ENCODE measurements at places on chromosomes 5 and 9.

- DNase-seq = no peak
These were observed 154.9 kb downstream of the ARRDC3 start for GRCh38 chr5:91228188-91228587.

- no peak for DNase-seq
These were observed 54.2 kb downstream of the SLCO4C1 start for GRCh38 chr5:102241809-102242421.

GRCh38 chr9:108197008-108197365 is 658.8 kb downstream of the ACTL7B start:
- no peak for DNase-seq

DNA sequence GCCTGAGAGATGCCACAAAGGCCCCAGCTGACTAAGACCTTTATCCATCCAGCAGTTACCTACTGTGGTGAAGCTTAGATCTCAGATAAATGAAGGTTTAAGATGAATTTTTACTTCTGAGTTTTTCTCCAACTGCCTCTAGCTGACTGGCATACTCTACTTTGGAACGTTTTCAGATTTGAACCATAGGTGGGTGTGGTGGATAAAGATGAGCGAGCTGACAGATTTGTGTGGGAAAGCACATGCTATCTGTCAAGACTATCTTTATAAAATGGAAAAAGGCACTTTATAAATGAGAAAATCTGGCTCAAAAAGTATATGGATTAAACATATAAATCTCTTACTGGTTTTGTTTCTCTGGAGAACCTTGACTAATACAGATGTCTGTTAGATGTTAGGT is 160.8 kb downstream of the MCTP1 start:
- no peak for DNase-seq

- no peak for DNase-seq
These were observed 78.4 kb downstream of the NDFIP1 start for GRCh38 chr5:142186857-142187594.

DNA sequence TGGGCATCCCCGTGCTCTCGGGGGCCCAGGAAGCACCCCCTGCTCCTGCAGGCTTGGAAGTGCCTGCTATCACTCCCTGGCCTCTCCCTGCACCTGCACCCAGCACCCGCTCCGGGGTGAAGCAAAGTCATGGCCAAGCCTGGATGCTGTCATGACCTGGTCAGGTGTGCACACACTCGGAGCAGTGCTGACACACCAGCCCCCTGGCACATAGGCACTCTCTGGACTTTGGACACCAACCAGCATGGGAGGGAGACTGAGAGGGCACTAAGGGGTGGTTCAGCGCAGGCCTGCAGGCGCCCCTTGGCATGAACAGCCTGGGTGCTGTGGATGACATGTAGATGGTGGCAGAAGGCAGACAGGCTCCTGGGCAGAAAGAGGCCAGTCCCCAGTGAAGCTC is 158.6 kb downstream of the GHR start:
- DNase-seq = no peak

DNA sequence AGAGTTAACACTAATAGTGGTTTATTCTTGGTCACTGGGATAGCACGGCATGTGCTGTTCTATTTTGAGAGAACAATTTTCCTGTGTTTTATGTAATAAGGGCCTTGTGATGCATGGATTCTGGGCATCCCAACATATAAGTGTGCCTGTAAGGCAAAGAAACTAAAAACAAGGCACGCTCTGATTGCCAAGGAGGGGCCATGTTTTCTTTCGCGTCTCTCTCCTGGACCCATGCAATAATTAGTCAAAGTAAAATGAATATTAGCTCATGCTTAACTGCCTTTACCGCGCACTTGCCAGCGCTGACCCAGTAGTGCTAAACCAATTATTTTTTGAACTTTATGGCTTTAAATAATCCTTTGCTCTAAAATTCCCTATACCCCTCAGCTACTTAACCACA is 140.9 kb downstream of the PSAT1 start:
- no peak for DNase-seq

DNA sequence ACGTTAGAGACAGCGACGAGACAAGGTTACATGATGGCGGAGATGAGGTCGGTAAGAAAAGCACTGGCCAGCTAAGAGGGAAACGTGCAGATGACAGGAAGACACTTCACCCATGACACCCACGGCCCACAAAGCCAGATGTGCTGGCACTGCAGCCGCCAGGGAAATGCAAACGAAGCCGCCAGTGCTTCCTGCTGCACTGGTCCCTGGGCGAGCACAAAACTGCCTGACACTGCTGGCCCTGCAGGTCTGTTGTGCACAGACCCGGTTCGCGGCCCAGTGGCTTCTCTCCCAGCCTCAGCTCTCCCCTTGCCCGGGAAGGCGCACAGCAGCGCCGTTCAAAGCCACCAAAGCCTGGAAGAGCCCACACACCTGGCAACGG is 20.3 kb downstream of the QSOX2 start:
- DNase-seq = peak; percentile 59

DNA sequence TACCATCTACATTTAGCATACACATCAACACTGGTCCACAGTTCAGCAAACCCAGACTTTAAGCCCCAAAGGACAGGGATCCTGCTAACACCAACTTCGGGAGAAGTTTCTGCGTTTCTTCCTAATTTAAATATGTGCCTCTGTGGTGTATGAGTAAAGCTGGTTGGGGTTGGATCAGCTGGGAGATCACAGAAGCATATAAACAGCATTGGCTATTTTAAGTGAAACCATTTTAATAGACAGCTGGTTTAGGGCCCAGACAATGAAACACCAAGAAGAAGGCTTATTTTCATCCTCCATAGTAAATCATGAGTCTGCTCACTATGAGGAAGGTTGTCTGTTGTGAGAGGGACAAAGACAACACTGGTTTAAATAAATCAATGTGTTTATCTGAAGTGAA is 11.3 kb downstream of the EBF1 start:
- no peak for DNase-seq

GRCh38 chr5:98454407-98454806 is 319.1 kb upstream of the RGMB start:
- DNase-seq = no peak

- no peak for DNase-seq
These were observed 81.0 kb upstream of the DAB2 start for GRCh38 chr5:39505791-39506190.

- no peak for DNase-seq
These were observed 98.0 kb downstream of the NR6A1 start for GRCh38 chr9:124673063-124673462.

- DNase-seq = no peak
These were observed 8.4 kb upstream of the GOLPH3 start for GRCh38 chr5:32182463-32183063.

GRCh38 chr5:126414874-126415502 is 8.2 kb upstream of the GRAMD2B start:
- no peak for DNase-seq

- no peak for DNase-seq
These were observed 1.8 kb upstream of the PAXX start for GRCh38 chr9:136990242-136990911.

- DNase-seq = no peak
These were observed 70.9 kb upstream of the KLF9 start for GRCh38 chr9:70485273-70485858.

DNA sequence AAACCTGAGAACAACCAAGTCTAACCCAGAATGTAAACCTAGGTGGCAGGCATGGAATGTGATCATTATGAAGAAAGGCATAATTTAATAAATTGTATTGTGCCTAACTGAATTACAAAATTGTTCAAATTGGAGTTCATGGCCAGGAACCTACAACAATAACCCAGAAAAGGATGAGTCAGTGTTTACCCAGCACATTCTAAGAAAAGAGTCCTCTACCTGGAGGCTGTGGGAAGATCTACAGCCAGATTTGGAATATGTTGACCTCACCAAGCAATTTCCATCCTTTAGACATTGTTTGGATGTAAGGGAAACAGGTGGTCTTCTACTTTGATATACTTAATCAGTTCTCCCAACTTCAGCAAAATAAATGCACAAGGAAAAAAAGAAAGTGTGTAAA is 152.2 kb downstream of the TMEM161B start:
- DNase-seq = no peak

DNA sequence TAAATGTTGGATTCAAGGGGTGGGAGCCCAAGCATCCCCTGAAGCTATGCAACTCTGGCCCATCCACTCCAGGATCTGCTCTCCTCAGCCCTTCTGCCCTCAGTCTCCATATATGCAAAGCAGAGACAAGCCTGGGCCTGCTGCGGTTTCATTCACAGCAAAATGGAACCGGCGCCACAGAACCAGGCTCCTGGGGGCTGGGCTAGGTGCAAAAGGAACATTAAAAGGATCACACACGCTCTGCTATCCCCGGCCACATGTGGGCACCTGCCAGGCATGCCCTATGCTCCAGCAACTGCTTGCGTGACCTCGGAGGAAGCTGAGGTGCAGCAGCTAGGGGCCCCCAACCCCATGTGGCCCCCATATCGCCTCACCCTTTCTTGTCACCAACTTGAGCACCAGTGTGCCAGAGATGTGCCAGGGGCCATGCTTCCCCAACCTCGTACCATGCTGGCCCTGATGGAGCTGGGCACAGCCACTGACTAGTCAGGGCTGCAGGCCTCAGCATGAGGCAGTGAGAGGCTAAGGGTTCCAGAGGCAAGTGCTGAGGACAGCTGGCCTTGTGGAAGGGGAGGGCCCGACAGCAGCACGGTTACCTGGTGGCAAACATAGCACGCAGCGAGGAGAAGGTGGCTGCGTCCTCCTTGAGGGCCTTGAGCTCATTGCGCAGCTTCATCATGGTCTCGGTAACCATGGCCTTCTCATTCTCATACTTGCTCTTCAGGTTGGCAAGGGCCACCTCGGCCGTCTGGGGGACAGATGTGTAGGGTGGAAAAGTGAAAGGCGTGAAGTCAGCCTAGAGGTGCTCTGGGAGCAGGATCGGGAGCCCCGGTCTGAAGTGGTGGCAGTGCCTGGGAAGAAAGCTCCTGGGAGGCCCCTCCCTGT is 47.2 kb downstream of the BICD2 start:
- DNase-seq = no peak

- no peak for DNase-seq
These were observed 41.8 kb downstream of the CAVIN4 start for GRCh38 chr9:100619665-100620064.

DNA sequence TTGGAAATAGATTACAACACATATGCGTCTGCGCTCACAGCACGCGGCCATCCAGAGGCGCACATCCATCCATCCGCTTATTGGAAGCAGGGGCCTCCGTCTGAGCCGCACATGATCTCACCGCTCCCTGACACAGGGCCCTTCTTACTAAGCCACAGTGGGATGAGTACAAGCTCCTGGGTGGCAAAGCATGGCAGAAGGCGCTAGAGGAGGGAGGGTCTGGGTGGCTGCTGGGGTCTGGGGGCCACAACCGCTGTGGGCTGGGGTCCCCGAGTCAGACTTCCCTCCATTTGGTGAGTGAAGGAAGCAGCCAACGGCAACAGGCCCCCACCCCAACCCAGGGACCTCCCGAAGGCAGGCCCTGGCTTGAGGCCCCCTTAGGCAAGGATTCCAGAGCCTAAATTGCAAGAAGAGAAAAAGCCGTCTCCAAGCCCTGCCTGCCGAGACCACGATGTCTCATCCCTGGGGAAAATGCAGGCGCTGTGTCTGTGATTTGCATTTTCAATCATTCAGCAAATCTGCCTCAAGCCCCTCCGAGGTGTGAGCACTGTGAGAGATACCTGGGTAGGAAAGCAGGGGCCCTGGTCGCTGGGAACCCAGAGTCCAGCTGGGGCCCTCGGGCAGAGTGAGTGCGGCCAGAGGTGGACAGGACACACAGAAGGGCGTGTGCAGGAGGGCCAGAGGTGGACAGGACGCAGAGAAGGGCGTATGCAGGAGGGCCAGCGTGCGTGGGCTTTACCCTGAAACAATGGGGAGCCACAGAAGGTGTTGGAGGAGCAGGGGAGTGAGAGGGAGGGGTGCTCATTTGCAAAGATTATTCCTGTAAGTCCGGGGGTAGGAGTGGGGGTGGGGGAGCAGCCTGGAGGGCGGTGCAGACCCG is 135.7 kb downstream of the OLFM1 start:
- no peak for DNase-seq

GRCh38 chr5:56142614-56143372 is 90.3 kb downstream of the ANKRD55 start:
- no peak for DNase-seq

DNA sequence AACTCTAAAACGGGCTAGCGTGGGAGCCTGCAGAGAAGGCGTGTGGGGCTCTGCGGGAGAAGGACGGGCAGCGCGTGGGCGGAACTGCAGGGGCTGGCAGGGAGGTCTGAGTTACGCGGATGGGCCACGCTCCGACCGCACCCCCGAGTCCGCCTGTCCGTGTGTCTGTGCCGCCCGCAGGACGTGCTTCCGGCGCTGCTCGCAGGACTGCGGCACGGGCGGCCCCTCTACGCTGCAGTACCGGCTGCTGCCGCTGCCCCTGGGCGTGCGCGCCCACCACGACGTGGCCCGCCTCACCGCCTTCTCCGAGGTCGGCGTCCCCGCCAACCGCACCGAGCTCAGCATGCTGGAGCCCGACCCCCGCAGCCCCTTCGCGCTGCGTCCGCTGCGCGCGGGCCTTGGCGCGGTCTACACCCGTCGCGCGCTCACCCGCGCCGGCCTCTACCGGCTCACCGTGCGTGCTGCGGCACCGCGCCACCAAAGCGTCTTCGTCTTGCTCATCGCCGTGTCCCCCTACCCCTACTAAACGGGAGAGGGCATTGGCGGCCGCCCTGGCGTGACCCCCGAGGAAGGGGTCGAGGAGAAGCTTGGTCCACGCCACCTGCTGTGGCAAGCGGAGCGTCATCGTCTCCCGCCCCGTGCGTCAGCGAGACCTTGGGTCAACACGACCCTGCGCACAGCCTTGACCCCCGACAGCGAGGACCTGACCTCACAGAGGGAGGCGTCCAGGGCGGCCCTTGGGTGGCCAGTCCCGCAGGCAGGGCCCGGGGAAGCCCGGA is 11.4 kb upstream of the ASS1 start:
- peak; percentile 19 for DNase-seq
